ENCODE measurements at places on chromosomes 7 and 10. TPM values are rescaled to one million over a fixed set of nuclear protein-coding genes. Genes with fewer than 3 reads are reported as not detected.
A peak's percentile ranks its signal among the peaks of the same experiment; 100 is the strongest.

GRCh38 chr10:27744802-27745731 lies 552 bp downstream of the MKX start:
- no peak for DNase-seq

DNA sequence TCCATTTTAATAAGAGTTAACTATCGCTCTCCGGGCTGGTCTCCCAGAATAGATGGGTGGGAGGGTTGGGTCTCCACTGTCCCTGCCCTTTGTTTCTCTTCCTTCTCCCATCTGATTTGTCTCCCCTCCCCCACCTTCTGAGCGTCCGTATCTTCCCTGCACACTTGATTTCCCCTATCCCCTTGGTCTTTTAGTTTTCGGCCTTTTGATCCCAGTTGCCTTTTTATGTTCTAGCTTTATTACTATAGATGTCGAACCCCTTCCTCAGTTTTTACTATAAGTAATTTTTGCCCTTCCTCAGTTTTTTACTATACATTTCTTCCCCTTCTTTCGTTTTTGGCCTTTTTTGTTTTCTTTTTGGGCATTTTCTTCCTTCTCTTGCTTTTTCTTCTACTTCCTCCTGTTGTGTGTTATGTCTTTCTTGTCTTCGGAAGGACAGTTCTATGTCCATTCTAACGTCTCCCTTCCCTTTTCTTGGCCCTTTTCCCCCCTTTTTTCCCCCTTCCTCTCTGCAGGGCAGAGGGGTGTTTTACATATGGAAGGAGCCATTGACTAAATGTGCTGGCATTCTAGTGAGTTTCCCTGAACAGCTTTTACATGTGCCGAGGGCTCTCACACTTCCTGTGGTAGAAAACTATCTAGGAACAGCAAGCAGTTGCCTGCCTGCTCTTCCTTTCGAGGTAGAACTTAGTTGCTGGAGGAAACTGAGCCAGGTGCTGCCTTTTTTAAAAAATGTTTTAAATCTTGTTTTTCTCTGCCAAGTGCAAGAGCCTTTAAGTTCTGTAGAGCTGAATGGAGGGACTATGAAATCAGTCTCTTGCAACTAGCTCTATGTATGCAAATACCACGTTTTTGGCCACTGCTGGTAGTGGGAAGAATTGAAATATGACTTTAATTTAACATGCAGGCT lies 2.8 kb downstream of the TET1 start:
- DNase-seq = no peak

DNA sequence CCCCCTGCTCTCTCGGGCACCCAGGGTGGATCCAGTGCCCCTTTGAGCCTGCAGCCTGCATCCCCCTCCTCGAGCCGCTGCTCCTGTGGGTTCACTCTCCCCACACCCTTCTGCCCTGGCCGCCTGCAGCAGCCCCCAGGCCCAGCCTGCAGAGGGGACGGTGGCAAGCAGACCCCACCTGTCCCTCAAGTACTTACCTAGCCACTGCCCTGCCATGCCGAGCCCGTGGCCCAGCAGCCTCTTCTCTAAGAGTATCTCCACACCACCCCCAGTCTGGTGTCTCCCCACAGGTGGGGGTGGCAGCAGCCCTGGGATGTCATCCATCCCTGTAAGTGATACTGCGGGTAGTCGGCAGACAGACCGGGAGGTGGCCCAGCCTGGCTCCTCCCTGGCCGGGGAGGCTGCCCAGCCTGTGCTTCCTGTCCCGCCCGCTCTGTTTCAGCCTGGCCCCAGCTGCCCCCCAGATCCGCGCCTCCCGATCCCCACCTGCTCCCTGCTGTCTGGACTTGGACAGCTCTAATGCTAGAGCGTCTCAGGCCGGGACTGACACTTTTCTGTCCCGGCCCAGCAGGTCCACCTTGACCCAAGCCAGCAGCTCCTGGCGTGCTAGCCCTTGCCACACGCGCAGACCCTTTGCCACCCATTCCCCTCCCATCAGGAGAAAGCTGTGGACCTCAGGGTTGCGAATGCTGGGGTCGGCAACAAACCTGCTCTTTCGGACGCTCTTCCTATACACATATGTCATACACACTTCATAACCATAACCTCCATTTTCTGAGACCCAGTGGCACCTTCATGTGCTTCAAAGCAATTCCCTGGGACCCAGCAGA lies 25.0 kb downstream of the YKT6 start:
- peak; percentile 28 for DNase-seq

- no peak for DNase-seq
Observed at GRCh38 chr7:48041653-48041970, 6.3 kb downstream of the C7orf57 start.

DNA sequence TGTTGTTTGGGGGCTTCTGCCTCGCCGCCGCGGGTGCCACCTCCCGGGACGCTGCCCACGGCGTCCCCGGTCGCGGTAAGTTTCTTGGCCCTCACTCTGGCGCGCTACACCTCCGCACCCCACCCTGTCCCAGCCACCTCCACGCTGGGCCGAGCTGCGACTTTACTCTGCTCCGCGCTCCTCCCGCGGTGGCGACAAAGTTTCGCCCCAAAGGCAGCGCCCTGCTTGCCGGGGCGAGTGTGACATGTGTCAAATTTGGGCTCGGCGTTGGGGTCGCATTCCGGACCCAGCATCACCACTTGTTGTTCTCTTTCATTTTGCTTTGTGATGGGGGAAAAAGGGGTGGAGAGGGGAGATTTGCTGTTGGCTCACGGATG lies 167.7 kb upstream of the PPP1R3A start:
- DNase-seq = no peak

DNA sequence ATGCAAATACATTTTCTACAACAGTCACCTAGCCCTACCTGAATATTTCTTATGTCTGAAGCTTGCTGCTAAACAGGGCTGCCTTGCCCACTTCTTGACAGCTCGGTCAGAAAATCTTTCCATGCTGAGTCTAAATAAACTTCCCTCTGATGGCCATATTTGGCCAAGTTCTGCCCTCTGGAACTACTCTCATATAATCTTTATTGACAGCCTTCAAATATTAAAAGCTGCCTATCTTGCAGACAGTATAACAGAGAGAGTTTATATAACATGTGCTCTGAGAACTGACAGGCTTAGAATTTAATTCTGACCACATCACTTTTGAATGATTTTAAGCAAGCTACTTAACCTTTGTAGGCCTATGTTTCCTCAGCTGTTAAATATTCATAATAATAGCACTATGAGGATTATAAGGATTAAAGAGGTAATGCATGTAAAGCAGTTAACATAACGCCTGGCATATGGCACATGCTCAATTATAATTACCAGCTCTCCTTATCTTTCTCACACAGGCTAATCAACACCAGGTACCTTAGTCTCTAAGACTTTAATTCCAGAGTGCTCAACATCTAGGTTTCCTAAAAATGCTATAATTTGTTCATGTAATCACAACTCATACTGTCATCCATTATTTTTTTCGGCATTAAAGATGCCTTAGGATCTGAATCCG lies 334.1 kb downstream of the HPSE2 start:
- no peak for DNase-seq

DNA sequence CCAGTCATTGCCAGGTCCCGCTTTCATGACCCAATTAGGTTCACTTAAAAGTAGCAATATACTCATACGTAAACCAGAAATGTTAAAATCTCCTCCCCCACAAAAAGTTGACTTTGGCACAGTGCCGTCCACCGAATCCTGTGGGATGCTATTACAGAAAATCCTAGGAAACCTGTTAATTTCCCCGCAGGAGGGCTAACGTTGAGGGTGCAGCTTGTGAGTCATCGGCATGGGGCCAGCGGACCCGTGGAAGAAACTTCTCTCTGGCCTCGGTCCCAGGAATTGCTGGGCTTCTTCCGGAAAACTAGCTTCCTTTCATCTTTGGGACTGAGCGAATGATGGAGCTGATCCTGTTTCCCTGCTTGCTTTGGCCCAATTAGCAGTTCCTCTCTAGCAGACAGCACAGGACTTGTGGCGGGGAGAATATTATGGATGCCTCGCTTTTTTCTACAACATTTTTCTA lies 13.5 kb downstream of the CRYGN start:
- peak; percentile 46 for DNase-seq

DNA sequence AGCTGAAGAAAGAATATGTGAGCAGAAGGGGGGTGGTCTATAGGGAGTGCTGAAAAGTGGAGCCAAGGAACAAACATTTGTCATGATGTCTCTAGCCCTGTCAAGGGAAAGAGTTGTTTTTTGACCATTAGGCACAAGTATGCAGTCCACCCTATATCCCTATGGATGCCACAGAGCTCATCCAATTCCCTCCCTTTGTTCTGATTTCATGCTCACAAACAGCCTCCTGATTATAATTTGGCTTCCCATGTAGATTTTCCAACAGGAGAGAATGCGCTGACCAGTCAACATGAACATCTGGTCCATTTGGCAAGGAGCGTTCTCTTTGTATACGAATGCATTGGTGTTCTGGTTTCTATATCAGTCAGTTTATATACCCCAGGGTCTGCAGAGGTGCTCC lies 12.1 kb upstream of the CEP41 start:
- DNase-seq = no peak

DNA sequence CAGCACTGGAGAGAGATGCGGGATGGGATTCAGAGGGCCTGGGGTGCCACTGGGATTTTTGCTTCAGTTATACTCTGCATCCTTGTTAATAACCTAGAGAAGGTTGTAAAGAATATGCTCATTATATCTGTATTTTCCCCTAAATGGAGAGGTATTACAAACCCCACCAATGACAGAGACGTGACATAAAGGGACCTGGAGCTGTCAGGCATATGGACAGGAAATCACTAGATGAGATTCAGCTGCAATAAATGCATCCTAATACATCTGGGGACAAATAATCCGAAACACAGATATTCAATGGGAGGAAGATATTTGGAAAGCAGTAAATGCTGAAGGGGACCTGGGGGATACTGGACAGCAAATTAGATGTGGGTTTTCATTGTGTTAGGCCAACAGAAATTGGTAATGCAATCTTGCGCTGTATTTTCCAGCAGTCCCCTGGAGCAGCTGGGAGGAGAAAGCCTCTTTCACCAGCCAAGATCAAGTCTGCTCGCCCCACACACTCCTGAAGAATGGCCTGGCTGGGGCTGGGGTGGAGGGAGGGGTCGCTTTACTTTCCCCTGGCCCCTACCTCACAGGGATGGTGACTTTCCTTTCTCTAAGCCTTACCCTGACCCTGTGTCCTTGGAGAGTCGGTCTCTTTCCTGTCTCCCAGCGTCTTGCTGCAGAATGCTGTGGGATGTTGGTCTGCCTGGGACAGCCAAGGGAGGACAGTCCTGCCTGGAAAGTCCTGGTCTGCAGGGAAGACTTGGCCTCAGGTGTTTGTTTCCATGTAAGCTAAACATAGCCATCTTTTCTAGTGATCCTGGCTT lies 653.8 kb downstream of the LRMDA start:
- no peak for DNase-seq

DNA sequence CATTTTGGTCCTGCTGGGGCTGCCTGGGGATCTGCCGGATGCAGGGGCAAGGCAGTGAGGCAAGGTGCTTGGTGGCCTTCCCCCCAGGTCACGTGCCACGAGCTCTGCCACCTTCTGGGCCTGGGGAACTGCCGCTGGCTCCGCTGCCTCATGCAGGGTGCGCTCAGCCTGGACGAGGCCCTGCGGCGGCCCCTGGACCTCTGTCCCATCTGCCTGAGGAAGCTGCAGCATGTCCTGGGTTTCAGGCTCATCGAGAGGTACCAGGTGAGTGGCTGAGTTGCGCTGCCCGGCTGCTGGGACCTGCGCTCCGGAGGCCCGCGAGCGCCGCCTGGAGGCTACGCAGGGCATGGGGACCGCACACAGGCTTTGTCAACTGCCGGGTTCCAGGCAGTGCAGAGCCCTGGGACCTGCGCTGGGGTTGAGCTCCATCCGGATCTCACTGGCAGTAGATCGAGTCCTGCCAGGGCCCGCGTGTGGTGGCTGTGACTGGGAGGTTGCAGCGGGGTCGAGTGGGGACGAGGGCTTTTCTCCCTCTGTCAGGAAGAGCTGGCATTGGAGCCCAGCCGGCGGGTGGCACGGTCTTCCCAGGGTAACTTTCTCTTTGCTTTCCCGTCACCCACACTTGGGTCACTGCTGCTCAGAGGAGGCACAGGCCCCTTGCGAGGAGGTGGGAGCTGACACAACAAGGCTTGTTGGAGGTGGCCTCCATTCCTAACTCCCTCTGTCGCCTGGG lies 21.7 kb downstream of the AMZ1 start:
- peak; percentile 58 for DNase-seq

DNA sequence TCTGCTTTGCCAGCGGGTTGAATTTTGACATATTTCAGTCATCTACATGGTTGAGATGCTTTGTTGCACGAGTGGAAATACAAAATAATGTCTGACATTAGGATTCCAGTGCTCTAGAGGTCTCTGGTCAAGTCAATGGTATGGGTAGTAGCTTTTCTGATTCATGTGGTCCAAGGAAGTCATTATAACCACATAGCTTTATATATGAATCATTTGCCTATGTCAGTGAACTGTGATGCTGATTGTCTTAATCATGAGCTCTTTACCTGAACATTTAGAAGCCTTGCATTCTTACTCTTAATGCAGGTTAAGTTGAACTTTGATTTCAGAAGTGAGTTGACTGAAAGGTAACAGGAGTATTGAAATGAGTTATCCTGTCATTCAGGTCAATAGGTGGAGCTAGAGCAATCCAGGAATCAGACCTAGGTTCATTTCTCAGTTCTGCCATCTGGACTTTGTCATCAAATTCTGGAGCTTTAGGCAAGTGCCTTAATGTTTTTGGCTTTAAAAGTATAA lies 3.3 kb downstream of the MAPK8 start:
- peak; percentile 44 for DNase-seq

DNA sequence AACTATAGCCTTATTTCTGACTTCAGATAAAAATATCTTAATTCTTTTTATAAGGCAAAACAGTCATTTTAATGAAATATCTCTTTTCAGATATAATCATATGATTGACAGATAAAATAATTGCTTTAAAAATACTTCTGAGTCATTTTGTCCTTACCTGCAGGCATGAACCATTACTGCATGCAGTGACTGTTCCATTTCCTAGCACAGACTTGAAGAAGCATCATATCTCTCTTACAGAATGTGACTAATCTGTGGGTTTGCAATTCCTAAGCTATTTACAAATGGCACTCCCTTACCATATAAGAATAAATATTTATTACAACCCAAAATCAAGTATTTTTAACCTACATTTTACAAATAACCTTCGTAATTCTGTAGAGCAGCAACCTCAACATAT lies 120.7 kb downstream of the SRPK2 start:
- DNase-seq = peak; percentile 57

GRCh38 chr7:72063330-72063729 lies 348.8 kb downstream of the CALN1 start:
- no peak for DNase-seq

- no peak for DNase-seq
Observed at GRCh38 chr7:121755818-121756552, 117.0 kb upstream of the PTPRZ1 start.

The BICC1 gene
- 0.20 TPM for total RNA-seq

The ITGB8 gene
- 31.2 TPM for total RNA-seq

The PLPP4 gene
- total RNA-seq = 0.20 TPM

The LBX1 gene
- total RNA-seq = not detected

The FAM237B gene
- total RNA-seq = not detected

The CREM gene
- total RNA-seq = 78.4 TPM

The DNAAF5 gene
- total RNA-seq = 10.0 TPM

Data from lung microvascular endothelial cell (primary cell).